ENCODE measurements at places on chromosomes 4 and X. TPM values are rescaled to one million over a fixed set of nuclear protein-coding genes. Genes with fewer than 3 reads are reported as not detected.

RAB41 gene
- total RNA-seq = not detected

HTN1 gene
- not detected for total RNA-seq

P2RY8 gene
- total RNA-seq = not detected

MCTS1 gene
- 60.3 TPM for total RNA-seq

HS6ST2 gene
- total RNA-seq = not detected
